ENCODE measurements at places on chromosomes 11 and 22. TPM values are rescaled to one million over a fixed set of nuclear protein-coding genes. Genes with fewer than 3 reads are reported as not detected.

The C11orf91 gene
- total RNA-seq: 1.3 TPM

The SLC5A12 gene
- total RNA-seq: not detected

The CLDN25 gene
- not detected for total RNA-seq

The FOLR3 gene
- 0.70 TPM for total RNA-seq

The CD82 gene
- total RNA-seq: 8.1 TPM

The SPTBN2 gene
- total RNA-seq: 11.2 TPM

The CTSD gene
- 449 TPM for total RNA-seq

The FAM227A gene
- 0.71 TPM for total RNA-seq

The CDHR5 gene
- total RNA-seq: 0.05 TPM
